ENCODE measurements at places on chromosomes 11 and 22.

DNA sequence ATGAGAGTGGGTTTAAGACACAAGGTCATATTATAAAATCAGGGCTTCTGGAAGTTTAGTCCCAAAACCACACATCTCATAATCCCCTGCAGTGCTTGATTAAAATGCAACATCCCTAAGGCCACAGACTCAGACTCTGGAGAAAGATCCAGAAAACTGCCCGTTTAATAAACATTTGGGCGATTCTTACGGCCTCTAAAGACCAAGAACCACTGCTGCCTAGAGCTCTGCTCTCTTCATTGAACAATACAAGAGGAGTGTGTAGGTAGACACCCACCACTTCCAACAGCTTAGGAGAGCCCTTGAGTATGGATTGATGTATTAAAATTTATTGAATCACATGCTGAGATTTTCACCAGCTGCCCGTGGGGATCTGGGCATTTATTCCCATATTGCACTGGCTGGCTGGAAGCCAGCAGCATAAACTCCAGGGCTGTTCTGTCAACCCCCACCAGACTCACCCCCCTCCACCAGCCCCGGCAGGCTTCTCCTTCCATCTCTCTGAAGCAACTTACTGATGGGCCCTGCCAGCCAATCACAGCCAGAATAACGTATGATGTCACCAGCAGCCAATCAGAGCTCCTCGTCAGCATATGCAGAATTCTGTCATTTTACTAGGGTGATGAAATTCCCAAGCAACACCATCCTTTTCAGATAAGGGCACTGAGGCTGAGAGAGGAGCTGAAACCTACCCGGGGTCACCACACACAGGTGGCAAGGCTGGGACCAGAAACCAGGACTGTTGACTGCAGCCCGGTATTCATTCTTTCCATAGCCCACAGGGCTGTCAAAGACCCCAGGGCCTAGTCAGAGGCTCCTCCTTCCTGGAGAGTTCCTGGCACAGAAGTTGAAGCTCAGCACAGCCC, 749 bp upstream of the BEST1 start:
- peak; percentile 30 for DNase-seq

DNA sequence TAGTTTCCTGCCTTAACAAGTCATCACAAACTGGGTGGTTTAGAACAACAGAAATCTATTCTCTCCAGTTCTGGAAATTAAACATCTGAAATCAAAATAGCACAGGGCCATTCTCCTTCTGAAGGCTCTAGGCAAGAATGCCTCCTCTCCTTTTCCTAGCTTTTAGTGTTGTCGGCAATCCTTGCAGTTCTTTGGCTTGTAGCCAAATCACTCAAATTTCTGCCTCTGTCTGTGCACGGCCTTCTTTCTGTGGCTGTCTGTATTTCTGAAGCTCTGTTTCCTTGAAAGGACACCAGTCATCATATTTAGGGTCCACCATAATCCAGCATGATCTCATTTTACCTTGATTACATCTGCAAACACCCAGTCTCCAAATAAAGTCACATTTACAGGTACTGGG, 795.5 kb downstream of the METTL15 start:
- DNase-seq = no peak

DNA sequence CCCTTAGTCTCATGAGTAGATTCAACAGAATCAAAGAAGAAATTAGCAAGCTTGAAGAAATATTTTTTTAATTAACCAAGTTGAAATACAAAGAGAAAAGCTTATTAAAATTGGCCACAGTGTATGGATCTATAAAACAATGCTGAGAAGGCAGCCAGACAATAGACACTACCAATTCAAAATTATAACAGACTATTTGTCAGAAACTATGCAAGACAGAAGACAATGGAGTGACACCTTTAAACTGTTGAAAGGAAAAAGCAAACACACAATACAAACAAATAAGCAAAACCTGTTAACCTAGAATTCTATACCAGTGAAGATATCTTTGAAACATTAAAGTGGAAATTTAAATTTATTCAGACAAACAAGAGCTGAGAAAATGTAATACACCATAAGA, 225.4 kb downstream of the CASP12 start:
- DNase-seq = no peak

DNA sequence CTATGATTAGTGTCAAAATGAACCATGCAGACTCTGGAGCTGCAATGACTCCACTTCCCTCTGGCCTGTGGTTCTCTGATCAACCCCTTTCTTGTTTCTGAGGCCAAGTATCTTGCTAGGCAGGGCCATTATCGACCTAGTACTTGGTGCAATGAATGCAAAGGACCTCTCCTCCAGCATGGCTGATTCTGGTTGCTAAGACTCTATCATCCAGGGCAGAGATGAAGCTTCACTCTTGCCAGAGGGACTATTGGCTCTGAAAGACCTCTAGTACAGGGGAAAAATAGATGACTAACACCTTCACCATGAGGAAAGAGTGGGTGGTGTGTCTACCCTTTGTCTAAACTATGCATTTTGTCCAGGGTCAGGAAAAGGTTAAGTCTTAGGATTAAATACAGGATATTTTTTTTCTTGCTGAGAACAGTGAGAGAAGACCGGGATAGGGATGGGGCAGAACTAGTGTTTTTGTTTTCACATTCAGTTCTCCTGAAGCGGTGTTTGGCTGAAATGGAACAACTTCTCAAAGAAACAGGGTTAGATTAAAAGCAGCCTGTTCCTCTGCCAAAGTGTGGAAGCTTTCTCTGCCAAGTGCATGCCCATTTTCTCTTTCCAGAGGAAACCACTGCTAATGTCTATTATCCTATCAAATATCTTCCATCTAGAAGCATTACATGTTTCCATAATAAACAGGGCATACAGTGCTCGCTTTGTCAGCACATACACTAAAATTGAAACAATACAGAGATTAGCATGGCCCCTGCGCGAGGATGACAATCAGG, 5.0 kb upstream of the MTFP1 start:
- no peak for DNase-seq

GRCh38 chr11:78704811-78705210, 130.1 kb upstream of the NARS2 start:
- no peak for DNase-seq

DNA sequence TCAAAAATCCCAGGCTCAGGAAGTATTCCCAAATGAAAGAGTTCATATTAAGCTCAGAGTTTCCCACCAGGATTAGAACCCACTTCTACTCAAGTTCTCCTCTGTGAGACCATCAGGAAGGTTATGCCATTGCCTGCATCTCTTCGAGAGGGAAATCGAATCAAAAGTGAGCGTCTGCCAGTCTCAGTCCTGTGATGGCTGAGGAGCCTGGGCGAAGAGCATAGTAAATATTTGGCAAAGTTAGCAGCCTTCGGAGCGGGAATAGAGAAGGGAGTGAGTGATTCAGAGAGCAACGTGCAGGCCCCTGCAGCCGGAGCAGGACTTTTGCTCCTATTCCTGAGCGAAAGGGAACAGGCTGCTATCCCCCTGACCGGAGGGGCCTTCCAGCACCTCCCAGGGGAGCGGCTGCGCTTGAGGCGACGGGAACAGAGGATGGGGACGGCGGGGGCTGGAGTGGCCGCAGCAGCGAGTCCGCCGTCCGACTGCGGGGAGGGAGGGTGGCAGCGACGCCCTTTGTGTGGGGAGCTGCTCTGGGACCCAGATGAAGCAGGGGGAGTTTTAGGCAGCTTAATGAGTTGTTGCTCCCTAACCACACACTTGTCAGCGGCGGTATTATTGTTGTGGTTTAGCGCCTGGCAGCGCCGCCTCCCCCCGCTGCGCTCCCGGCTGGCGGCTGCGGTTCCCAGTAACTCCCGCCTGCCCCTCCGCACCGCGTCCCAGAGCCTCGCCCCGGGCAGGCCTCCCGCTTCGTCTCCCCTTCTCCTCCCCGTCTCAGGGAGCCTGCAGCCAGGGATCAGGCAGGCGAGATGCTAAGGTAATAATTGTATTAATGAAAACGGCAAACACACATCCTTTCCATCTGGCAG, 21.7 kb upstream of the NRGN start:
- DNase-seq = peak; percentile 26

DNA sequence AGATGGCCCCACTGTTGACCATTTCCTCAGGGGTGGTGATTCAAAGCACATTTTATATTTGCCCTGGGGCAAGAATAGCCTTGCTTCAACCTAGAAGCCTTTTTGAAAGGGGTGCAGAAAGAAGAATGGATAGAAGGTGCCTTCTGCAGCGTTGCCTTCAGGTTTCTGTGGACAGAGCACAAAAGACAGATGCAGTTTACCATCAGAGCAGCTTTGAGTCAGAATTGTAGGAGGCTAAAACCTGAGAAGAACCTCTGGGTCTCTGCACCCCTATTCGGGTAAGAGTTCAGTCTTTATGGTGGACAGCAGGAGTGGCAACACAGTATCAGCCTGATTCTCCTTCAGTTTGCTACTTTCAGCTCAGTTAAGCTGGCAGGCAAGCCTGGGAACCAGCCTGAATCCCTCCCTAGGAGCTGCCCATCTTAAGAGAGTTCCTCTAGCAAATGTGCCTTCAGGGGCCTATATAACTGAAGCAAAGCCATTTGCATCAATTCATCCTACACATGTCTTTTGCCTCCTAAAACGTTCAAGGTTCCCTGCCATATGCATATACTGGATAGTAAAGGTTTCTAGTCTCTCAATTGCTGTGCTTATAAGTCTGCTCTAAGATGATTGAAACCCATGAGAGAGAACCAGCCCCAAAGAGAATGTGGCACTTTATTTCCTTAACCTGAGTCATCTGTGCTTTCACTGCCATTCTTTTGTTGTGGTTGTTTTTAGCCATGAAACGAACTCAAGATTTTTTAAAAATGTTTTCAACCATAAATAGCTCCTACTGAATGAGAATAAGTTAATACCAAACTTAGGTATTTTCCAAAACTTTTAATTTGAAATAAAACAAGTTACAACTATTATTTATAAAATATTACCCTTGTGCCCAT, 123.0 kb downstream of the TRIM44 start:
- DNase-seq = no peak

Measured in thyroid gland (tissue), 4 donors.